ENCODE measurements at places on chromosomes 16 and 17.
A peak's percentile ranks its signal among the peaks of the same experiment; 100 is the strongest.

GRCh38 chr16:12837756-12838155 lies 34.1 kb upstream of the CPPED1 start:
- H3K4me3 ChIP-seq = no peak overlapping the region
- no peak overlapping the region for H3K27ac ChIP-seq
- H3K27me3 ChIP-seq = peaks cover 8% of the 10 kb centered on the region
- H3K4me1 ChIP-seq = peaks cover 8% of the 10 kb centered on the region
- H3K36me3 ChIP-seq = no peaks in the 10 kb centered on the region

DNA sequence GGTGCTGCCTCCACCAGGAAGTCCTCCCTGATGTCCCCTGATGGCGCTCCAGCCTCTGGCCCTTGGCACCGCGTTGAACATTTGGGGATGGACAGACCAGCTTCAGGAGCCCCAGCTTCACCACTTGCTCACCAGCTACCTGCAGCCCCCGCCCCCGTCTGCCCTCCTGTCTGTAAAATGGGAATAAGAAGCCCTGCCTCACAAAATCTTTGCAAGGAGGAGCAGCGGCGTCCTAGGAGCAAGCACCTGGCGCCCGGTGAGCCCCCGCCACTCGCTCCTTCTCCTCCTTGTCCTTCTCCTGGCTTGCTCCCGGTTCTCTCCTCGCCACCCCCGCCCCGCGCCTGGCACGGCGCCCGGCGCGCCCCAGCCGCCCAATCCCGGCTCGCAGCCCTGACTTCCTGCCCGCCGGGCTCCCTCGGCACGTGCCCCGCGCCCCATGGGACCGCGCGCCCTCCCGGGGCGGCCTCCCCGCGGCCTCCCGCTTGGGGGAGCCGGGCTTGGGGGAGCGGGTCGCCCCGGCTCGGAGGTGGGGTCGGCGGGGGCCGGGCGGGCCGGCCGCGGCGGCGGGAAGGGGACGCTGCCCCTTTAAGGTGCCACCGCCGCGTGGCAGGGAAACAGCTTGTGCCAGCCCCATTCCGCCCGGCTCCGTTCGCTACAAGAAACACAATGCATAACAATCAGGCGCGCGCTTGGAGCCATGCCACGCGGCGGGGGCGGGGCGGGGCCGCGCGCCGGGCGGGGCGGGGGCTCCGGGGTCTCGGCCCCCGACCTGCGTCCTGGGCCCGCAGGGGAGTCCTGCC lies 9.1 kb upstream of the PPP1R1B start:
- H3K36me3 ChIP-seq = no peaks in the 10 kb centered on the region
- H3K4me1 ChIP-seq = peaks cover 7% of the 10 kb centered on the region
- peaks cover 59% of the 10 kb centered on the region for H3K27me3 ChIP-seq
- DNase-seq = peak; percentile 75

- peaks cover 2% of the 10 kb centered on the region for H3K4me1 ChIP-seq
- no peak overlapping the region for H3K4me3 ChIP-seq
- no peak overlapping the region for H3K27ac ChIP-seq
- peaks cover 3% of the 10 kb centered on the region for H3K27me3 ChIP-seq
- H3K36me3 ChIP-seq = no peaks in the 10 kb centered on the region
Measured at GRCh38 chr16:11403534-11403795, 58.2 kb downstream of the RMI2 start.

DNA sequence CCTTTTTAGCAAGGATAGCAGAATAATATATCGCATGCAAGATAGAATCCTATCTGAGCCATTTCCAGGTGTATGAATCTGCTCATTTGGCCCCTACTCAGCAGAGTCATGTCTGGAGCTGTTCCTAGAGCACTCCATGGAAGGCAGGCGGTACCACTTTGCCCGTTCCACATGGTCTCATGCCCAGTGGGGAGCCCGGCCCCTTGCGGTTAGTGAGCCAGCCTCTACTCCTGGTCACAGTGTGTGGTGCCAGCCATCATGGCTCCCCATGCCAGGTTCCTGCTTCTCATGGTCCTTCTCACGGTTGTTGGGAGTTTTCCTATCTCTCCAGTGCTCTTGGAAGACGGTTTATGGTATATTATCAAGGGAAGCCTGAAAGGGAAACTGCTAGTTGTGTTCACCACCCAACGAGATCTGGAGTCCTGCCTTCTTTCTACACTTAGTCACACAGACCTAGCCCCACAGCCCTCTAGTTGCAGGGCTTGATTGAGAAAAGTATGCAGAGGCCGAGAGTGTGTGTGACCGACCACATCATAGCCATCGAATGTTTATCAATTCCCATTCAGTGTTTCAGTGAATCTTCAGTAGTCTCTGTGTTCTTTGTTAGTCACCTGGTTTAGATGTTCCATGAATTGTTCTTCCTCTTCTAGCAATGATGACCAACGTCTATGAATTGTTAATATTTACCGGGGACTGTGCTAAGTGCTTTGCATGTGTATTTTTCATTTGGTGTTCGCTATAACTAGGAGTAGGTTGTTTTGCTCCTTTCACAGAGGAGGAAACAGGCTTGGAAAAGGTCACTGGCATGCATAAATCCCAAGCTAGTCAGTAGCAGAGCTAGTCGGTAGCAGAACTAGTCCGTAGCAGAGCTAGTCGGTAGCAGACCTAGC lies 9.6 kb downstream of the JPT2 start:
- no peaks in the 10 kb centered on the region for H3K27me3 ChIP-seq
- no peak overlapping the region for H3K4me3 ChIP-seq
- DNase-seq = no peak
- H3K27ac ChIP-seq = no peak overlapping the region

All from activated CD4-positive, alpha-beta T cell treated with anti-CD3 and anti-CD28 coated beads, Interleukin-2, amount 10 ng/mL, durations not matched to agents 24 days and 14 days (primary cell).